ENCODE measurements at places on chromosomes 6 and 20.

GRCh38 chr6:80488190-80488589 lies 381.7 kb downstream of the BCKDHB start:
- DNase-seq, result no peak

DNA sequence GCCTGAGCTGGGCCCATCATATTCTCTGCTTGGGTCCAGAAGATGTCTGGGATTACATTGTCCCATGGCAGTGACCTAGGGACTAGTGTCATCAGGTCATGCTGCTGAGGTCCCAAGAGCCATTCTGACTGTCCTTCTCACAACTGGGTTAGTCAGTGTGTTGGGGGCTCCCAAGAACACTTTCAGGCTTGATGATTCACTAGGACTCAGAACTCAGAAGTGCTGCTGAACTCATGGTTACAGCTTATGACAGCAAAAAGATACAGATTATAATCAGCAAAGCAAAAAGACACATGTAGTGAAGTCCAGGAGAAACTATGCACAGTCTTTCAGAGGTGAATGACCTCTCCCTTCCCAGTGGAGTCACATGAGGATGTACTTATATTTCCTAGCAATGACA lies 107.8 kb downstream of the SYNE1 start:
- DNase-seq, result no peak

GRCh38 chr6:168163096-168163731 lies 84.2 kb upstream of the FRMD1 start:
- no peak for DNase-seq

DNA sequence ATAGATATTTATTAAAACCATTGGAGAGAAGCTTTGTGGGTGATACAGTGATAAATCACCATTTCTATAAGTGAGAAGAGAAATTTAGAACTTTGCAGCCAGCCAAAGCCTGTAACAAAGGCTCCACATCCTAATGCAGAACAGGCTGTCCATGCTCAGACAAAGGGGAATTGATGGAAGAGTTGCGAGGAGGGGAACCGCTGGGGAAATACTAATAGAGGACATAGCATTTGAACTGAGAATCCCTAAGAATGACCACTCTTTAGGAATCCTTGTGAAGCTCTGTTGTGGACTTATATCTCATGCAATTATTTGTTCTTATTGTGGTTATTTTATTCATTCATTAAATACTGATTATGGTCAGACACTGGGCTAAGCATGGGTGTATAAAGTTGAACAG lies 167.8 kb downstream of the PHF3 start:
- DNase-seq, result no peak

DNA sequence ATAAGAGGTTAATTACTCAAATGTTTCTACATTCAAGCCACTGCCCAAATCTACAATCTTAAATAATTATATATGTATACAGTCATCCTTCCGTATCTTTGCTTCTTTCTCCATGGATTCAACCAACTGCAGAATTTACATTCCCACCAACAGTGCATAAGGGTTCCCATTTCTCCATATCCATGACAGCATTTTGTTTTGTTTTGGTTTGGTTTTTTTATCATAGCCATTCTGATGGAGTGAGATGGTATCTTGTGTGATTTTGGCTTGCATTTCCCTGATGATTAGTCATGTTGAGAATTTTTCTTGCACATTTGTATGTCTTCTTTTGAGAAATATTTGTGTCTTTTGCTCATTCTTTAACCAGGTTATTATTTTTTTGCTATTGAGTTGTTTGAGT lies 198.5 kb downstream of the C6orf118 start:
- DNase-seq, result no peak

DNA sequence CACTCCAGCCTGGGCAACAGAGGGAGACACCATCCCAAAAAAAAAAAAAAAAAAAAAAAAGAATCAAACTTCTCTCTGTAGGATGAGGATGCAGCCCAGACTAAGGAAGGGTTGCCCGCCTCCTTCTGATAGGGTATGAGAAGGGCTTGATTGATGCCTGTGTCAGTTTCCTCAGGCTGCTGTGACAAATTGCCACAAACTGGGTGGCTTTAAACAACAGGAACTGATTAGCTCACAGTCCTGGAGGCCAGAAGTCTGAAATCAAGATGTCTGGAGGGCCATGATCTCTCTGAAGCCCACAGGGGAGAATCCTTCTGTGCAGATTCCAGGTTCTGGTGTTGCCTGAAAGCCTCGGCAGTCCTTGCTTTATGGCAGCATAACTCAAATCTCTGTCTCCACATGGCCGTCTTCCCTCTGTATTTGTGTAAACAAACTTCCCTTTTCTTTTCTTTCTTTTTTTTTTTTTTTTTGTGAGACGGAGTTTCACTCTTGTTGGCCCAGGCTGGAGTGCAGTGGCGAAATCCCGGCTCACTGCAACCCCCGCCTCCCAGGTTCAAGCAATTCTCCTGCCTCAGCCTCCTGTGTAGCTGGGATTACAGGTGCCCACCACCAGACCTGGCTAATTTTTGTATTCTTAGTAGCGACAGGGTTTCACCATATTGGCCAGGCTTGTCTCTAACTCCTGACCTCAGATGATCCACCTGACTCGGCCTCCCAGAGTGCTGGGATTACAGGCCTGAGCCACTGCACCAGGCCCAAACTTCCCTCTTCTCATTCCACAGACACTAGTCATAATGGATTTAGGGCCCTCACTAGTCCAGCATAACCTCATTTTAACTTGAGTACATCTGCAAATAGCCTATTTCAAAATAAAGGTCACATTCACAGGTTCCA lies 11.2 kb upstream of the CDK19 start:
- no peak for DNase-seq

GRCh38 chr6:84547341-84547801 lies 217.0 kb downstream of the TBX18 start:
- peak; percentile 22 for DNase-seq

- no peak for DNase-seq
Observed at GRCh38 chr20:21661488-21662055, 43.9 kb upstream of the PAX1 start.

Data from HS-27A (cell line).